LHCN-M2 (cell line): ENCODE measurements at places on chromosomes 16 and 17.

DNA sequence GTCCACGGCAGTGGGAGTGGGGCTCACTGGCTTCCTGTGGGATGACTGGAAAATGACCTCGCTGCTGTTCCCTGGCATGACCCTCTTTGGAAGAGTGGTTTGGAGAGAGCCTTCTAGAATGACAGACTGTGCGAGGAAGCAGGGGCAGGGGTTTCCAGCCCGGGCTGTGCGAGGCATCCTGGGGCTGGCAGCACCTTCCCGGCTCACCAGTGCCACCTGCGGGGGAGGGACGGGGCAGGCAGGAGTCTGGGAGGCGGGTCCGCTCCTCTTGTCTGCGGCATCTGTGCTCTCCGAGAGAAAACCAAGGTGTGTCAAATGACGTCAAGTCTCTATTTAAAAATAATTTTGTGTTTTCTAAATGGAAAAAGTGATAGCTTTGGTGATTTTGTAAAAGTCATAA, 7.8 kb upstream of the RNF213 start:
- DNase-seq = no peak

- DNase-seq = peak; percentile 18
Observed at GRCh38 chr17:164303-165235, 16.9 kb downstream of the DOC2B start.

GRCh38 chr16:55687802-55688201, 32.0 kb downstream of the SLC6A2 start:
- DNase-seq = no peak

DNA sequence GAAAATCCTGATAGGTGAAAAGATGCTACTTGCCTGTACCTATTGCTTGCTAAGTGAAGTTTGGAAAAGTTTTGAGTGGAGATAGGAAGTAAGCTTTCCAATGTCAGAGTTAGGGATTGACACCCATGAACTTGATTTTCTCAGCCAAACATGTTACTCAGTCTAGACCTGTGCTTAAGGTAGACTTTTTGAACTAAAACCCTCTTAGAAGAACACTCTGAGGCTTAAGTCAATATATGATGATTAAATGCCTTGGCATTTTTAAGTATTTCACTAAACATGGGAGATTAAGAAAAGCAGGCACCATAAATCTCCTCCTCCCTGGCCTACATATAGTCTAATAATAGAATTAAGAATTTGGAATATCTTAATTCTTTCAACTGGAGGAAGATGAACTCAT, 785.6 kb upstream of the SOX9 start:
- no peak for DNase-seq

DNA sequence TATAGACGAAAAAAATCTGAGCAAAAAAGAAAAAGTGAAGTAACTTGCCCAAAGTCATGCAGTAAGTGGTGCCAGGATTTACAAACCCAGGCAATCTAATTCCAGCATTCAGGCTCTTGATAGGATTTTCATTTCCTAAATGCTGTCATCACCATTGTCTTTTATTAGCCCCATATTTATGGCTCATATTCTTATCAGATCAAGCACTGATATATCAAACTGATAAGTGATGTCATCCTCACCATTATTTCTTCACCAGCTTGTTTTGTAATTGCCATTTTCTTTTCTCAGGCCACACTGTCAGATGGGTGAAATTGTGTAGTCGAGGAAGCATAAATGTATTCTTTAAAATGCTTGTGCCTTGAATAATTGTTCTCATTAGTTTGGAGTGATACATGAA, 1.3 kb downstream of the RAD51C start:
- no peak for DNase-seq

DNA sequence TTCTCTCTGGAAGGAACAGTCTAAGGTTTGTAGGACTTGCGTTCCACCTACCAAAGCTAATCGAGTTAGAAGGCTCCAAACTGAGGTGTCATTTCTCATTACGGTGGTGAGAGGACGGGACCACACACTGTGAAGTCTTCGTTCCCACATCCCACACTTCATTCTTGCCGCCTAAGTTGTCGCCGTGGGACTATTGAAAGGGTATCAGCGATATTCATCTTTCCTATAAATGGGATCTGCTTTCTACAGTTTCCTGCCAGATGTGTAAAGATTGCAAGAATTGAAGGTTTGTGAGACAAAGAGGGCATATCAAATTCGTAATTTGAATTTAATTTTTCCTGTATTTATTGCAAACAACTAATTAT, 608 bp upstream of the TRIM37 start:
- DNase-seq = no peak

DNA sequence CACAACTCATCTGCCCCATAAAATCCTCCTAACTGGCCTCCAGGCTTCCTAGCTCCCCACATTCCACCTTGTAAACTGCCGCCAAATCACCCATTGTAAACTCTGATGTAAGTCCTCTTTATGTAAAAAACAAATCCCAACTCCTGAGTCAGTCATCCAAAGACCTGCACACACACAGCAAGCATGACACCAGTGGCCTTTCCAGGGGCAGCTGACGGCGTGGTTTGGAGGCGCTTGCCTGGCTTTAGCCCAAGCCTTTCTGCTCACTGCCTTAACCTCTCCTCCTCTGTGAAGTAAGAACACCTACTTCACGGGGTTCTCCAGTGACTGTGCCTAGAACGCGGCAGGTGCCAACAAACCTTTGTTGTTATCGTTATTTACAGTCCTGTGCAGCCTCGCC, 14.0 kb downstream of the UBE2O start:
- DNase-seq = no peak

GRCh38 chr16:69199382-69199781, 12.4 kb downstream of the SNTB2 start:
- DNase-seq = no peak

DNA sequence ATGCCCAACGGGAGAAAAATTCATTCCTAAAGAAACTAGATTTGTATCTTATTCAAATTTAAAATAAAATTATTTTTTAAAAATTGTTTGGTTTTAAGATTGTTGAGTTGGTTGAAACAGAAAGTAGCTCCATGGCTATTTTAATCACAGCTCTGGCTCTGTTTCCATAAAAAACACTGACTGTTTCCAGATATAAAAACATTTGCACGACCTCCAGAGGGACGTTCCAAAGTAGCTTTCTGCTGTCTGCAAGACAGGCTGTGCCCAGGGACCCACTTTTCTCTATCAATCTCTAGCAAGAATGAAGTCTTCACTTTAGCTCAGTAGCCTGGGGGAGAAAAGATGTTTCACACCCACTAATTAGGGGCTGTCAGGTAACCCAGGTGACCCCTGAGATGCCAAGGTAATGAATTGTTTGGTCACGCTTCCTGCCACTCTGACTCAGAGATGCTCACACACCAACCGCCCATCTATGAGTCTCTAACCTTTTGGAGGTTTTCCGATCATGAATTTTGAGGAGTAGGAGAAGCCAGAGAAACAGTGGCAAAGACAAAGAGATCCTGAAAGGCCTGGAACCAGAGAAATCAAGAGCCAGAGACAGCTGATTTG, 220.1 kb upstream of the SOX9 start:
- peak; percentile 30 for DNase-seq

DNA sequence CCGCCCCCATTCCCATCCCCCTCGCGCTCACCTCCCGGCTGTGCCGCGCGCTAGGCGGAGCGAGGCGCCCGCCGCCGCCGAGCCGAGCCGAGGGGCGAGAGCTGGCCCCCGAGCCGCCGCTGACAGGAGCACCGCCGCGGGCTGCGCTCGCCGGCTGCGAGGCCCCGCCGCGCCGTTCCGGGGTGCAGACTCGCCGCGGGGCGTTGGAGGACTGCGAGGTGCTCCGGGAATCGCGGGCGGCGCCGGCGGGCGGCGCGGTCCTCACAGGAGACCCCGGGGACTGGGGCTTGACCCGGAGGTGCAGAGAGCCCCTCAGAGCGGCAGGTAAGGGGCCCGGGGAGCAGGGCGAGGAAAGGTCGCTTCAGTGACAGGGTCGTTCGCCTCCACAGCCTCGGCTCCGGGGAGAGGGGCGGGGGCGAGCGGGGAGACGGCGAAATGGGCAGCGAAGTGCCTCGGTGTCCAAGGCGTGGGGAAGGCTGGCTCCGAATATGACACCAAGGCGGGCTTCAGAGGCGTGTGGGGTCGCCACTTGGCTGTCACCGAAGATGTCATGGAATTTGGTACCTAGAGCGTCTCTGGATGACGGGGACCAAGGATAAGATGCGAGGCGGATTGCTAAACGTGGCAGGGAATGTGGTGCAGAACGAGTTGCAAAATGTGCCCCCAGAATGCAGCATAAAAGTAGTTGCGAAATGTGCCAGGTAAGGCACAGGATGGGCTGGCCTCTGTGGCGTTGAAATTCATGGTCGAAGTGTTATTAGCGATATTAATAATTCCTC, 580 bp downstream of the TANC2 start:
- no peak for DNase-seq

GRCh38 chr17:77420804-77421629, 280.2 kb downstream of the SEC14L1 start:
- DNase-seq = peak; percentile 98

DNA sequence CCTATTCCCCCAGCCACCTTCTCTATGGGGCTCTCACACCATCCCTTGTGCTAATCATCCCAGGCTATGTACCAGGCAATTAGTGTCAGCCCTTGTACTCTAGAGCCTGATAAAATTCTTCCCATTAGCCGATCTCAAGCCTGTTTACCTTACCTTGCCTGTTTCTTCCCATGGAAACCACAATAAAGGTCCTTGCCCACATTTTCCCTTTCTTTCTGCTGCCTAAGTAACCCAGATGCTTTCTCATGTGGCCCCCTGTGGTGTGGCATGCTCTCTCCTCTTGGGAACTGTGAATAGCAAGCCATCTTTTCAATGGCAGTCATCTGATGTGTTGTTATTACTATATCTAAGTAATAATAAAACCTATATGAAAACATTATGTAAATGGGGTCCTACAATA, 265.8 kb upstream of the ELAC2 start:
- DNase-seq = no peak

GRCh38 chr17:29857823-29858222, 72.2 kb downstream of the SSH2 start:
- DNase-seq = no peak

- DNase-seq = no peak
Observed at GRCh38 chr16:57031156-57031555, 41.8 kb downstream of the NLRC5 start.

- no peak for DNase-seq
Observed at GRCh38 chr16:86581458-86581857, 3.1 kb downstream of the FOXL1 start.

GRCh38 chr16:22098405-22099255, 6.3 kb downstream of the VWA3A start:
- DNase-seq = peak; percentile 52
